ENCODE measurements at places on chromosomes 7 and 10.

GRCh38 chr10:69443354-69443753 is 7.9 kb upstream of the TSPAN15 start:
- no peak for DNase-seq

DNA sequence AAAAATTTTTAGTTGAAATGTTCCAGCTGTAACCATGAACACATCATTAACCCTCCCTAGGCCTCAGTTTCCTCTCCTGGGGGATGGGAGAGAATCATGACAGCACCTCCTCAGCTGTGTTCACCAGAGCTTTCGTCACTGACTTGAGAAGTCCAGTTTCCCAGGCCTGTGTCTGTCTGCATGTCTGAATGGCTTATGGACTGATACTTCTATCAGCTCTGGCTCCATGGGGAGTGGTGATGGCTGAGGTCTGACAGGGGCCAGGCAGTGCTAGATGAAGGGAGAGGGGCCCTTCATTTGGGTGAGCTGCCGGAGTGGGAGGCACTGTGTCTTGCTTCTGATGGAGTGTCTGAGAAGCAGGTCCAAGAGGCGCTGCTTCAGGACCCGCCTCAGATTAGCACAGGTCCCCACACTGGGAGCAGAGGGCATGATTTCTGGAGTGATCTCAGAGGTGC is 192.9 kb downstream of the PTPN20 start:
- no peak for DNase-seq

DNA sequence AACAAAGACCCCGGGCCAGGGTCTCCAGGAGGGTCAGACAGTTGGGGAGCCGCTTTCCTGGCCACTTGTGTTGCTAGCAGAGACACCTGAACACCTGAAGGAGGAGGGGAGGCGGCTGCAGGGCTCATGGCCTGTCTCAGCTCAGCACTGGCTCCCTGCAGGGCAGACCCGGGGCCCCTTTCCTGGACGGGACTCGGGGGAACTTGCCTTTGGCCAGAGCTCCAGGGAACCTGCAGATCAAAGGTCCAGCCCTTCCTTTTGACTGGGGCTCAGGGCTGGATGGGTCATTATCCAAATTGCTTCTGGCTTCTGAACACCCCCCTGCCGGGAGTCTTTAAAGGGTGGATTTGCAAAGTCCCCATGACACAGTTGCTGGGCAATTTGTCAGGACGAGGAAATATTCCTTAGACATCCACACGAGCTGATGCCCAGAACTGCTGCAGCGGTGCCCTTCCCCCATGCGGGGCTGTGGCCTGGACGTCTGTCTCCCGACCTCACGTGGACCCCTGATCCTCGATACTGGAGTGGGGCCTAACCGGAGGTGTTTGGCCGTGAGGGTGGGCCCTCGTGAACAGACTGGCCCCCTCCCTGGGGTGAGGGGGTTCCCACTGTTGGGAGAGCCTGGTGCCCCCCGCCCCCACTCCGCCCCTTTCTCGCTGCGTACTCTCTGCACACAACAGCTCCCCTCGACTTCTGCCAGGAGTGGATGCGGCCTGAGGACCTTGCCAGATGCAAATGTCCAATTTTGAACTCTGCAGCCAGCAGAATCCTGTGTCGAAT is 194.3 kb downstream of the ELFN1 start:
- no peak for DNase-seq

DNA sequence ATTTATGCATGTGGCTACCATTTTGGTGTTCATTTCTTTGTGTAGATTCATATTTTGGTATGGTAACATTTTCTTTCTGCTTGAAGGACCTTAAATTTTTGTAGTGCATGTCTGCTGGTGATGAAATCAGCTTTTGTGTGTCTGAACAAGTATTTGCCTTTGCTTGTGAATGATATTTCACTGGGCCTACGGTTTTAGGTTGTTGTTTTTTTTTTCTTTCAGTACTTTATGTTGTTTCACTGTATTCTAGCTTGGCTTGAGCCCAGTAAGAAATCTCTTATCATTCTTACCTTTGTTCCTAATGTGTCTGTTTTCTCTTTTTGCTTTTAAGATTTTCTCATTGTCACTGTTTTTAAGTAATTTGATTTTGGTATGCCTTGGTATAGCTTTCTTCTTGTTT is 31.9 kb downstream of the SAMD8 start:
- DNase-seq, result peak; percentile 14

GRCh38 chr10:77220150-77220549 is 417.5 kb downstream of the KCNMA1 start:
- no peak for DNase-seq

GRCh38 chr7:137850571-137850970 is 3.8 kb upstream of the DGKI start:
- no peak for DNase-seq

DNA sequence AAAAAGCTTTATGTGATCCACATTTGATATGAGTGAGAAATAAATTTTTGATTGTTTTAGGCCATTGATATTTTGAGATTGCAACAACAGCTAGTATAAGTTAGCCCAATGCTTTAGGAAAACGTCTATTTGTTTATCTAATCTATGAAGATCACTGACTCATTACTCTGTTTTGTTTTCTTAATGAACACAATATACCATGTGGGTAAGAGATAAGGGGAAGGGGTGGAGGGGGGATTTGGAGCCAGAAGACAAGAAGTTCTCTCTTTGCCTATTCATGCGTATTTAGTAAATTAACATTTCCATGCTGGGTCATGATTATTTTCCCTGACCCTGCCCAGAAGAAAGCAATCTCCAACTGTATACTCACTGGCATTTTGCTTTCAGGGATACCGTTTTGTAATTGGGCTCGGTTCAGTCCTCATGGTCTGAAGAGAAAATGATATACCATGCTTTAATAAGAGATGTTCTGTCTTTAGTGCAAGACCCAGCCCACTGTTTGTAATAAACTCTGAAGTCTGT is 359.5 kb upstream of the NPSR1 start:
- no peak for DNase-seq

DNA sequence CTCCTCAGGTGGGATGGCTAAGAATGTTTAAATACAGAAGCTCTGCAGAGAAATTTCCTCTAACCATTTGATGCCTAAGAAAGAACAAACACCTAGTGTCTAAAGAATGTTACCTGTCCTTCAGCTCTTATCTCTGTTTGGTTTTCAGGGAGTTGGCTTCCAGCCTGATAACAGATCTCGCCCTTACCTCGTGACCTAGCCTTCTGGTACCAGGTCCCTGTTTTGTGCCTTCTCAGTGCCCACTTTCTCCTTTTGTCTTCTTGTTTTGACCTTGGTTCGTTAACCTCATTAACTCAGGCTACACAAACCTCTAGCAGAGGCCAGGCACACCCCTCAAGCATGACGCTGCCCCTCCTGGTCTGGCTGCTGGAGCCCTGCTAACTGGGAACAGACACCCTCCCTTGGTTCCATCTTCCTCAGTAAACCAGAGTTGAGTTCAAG is 16.1 kb upstream of the RAB11FIP2 start:
- DNase-seq, result no peak

DNA sequence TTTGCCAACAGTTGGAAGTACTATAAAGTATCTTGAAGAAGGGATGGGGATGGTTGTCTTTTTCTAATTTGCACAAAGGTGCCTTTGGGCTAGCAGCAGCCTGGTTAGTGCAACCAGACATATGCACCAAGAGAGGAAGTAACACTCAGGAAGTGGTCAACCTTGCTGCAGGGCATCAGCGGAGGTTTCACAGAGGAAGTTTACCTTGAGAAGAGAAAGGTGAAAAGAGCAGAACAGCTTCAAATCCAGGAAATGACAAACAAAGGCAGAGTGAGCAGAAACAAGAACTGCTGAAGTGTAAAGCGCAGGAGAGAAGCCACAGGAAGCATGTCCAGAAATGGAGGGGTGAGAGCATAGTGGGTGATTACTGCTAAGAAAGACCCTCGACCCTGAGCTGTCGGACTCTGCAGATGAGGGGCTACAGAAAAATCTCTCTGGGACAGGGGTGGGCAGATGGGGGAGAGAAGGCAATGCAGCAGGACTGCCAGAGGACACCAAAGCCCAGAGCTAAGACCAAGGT is 66.9 kb downstream of the STK17A start:
- no peak for DNase-seq

DNA sequence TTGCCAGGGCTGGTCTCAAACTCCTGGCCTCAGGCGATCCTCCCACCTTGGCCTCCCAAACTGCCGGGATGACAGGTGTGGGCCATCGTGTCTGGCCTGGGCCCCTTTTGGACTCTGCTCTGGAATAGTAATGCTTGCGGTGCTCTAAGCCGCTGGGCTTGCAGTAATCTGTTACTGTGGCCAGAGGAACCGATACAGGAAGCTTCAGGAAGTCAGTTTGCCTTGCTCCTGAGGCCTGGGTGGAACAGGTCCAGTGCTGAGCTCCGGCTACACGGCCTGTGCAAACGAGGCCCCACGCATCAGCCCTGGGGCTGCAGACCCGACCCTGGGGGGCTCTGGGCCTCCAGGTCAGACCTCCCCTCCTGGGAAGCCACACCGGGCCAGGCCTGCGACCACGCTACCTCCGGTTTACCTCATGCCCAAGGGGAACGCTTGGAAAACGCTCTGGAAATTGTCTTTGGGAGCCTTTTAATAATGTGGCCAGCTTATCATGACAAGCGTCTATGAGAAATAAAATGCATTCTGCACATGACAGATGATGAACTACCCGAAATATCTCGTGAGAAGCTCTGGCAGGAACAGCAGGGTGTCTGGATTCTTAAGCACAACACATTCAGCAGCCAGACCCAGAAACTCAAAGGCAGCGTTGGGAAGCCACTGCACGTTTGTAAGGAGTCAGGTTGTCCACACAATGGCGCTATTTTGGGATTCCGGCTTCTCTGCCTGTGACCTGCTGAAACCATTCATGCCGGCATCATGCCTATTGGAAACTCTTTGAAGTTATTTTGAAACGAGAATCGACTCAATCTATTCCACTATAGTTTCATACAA is 10.1 kb upstream of the ADAP1 start:
- peak; percentile 77 for DNase-seq

GRCh38 chr10:129770286-129770685 is 193.8 kb downstream of the EBF3 start:
- no peak for DNase-seq

DNA sequence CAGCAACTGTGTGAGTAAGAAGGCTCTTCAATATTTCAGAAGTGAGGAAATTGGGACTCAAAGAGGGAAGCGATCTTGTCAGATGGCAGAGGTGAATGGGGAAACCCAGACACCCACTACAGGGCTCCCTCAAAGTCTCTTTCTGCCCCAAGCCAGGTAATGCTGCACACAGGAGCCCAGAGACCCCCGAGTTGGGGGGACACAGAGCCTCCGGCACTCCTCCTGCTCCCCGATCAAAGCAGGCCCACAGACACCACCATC is 139.4 kb downstream of the TNS3 start:
- DNase-seq, result no peak

DNA sequence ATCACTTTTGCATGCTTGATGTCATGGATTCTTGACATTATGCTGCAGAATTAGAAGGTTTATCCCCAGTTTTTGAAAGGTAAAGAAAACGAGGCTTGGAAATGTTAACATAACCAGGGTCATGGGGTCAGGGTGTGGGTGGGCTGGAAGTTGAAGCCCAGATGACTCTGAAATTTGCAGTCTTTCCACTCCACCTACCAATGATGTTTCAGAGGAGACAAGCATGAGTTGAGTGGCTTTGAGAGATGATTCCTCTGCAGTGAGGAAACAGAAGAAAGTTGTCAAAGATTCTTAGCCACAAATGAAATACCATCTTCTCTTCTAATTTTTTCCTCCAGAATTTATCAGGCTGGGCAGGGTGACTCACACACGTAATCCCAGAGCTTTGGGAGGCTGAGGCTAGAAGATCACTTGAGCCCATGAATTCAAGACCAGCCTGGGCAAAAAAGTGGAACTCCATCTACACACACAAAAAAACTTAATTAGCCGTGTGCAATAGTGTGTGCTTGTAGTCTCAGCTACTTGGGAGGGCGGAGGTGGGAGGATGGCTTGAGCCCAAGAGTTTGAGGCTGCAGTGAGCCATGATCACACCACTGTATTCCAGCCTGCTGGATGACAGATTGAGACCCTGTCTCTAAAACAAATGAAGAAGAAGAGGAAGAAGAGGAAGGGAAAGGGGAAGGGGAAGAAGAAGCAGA is 239.1 kb upstream of the AUTS2 start:
- DNase-seq, result peak; percentile 49

DNA sequence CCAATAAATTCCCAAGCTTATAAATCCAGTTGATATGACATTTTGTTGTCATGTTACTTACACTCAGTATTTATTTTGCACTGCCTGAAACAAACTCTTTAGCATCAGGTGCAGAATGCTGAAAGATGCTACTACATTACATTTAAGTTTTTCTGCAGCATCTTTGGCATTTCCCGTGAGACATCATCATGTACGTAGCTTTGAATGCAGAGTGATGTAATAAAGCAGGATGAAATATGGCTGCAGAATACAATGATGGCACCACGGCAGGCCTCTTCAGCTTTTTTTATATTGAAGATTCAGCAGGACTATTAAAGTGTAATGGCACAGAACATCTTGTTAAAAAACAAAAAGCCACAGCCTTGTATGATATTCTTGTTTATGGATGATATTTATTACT is 531.8 kb downstream of the NXPH1 start:
- DNase-seq, result no peak

DNA sequence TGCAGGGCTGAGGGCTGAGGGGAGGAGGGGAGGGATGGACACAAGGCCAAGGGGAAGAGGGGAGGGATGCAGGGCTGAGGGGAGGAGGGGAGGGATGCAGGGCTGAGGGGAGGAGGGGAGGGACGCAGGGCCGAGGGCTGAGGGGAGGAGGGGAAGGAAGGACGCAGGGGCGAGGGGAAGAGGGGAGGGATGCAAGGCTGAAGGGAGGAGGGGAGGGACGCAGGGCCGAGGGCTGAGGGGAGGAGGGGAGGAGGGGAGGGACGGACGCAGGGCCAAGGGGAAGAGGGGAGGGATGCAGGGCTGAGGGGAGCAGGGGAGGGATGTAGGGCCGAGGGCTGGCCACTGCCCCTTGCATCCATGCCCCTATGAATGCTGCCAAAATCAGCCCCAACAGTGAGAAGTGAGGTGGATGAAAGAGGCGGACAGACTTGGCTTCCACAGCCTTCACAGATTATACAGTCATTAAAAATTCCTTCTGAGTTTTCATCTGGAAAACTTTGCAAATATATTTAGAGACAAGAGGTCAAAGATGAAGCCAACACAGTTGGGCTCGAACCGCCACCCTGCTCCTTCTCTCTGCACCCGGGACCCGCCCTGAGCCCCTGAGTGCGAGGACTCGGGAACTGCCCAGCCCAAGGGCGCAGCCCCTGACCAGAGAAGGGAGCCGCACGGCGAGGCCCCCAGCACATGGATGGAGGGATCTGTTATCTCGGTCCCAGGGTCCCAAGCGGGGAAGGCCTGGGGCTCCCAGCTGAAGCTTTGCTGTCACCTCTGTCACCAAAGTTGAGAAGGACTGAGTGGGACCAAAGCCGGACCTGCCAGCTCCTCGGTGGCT is 65.8 kb downstream of the DIP2C start:
- no peak for DNase-seq

DNA sequence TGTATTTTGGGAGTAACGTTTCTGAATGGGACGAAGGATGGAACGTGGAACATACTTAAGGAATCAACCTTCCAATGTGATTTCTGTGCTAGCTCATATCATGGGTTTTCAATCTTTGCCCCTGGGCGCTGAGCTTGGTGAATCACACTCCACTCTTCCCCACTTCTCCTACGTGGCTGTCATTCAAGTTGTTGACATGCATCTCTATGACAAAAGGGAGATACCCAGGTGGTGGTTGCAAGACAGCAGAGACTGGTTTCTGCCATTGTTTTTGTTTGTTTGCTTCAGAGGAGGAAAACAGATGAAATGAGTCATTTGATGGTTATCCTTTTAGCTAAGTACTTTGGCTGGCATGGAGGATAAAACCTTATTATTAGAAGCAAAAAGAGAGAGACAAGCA is 573.9 kb downstream of the GATA3 start:
- no peak for DNase-seq

Measured in AG20443 (cell line).